ENCODE measurements at places on chromosomes 4 and X.

GRCh38 chr4:153222707-153223426, 18.6 kb downstream of the TRIM2 start:
- peak; percentile 52 for DNase-seq

DNA sequence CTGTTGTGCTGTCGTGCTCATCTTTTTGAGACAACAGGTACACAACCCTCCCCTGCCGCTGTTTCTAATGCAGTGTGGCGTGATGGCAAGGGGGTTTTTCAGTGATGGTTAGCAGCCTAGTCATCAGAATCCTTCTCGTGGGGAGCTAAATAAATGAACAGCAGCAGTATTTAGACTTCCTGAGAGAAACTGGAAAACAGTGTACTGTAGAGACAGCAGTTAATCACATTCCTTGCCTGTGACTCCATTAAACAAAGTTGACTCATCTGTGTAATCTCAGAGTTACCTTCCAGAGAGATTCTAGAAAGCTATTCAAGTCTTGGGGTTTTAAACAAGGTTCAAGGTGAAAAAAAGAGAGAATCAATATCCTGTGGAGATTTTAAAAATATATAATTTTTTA, 1753.2 kb upstream of the PCDH7 start:
- DNase-seq, result no peak

DNA sequence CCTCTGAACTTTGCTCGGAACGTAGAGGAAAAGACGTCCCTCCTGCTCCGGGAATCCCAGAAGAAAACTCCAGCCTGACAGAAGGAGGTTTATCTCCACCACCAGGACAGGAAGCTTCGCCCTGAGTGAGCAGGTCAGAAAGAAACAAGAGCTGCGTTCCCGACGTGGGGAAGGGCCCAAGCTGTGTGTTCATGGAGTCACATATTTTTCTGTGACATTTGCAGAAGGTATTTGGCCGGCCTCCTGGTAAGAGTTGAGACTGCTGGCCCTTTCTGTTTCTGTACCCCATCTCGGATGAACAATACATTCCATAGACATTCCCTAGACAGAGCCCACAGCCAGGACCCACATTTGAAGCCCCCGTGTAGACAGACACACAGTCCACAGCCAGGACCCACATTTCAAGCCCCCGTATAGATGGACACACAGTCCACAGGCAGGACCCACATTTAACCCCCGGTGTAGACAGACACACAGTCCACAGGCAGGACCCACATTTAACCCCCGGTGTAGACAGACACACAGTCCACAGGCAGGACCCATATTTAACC, 230.8 kb downstream of the SHOX start:
- no peak for DNase-seq

DNA sequence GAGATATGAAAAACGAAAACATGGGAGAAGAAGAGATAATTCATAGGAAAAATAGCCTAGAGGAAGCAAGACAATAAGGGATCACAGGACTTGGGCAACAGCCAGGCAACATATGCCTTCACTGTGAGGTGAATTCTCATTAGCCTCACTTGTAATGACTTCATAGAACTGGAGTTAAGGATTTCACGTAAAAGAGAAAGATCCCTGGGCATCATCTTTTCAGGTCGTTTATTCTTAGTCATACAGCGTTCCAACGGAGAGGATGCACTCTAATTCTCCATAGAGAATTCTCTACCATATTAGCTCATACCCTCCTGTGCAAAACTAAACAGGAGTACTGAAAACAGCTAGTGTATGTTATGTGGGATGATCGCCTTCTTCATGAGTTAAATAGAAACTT, 1.4 kb downstream of the PRKG2 start:
- no peak for DNase-seq

DNA sequence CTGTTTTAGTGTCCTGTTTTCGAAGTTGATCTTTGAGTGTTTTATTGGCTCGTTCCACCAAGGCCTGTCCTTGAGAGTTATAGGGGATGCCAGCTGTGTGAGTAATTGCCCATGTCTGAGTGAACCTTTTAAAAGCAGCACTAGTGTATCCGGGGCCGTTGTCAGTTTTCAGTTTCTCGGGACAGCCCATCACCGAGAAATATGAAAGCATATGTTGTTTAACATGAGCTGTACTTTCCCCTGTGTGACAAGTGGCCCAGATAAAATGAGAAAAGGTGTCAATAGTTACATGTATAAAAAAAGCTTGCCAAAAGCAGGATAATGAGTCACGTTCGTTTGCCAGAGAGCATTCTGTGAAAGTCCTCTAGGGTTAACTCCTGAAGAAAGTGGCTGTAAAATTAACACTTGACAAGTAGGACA, 48.6 kb upstream of the RASSF6 start:
- no peak for DNase-seq

DNA sequence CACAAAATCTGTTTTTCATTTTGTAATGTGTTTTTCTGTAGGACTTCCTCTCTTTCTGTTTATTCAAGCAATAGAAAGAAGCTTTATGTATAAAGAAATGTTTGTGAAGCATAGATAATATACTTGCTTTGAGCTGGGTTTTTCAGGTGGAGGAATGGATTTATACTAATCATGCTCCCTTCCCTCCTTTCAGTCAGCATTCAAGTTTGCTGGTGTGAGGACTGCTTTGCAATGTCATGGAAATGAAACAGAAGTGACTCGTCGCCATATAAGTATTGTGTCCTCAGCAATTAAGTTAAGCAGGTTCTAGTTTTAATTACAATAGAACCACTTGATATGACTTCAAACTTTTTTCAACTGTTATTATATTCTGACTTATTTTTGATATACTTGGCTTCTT, 1447.1 kb downstream of the PCDH19 start:
- no peak for DNase-seq

DNA sequence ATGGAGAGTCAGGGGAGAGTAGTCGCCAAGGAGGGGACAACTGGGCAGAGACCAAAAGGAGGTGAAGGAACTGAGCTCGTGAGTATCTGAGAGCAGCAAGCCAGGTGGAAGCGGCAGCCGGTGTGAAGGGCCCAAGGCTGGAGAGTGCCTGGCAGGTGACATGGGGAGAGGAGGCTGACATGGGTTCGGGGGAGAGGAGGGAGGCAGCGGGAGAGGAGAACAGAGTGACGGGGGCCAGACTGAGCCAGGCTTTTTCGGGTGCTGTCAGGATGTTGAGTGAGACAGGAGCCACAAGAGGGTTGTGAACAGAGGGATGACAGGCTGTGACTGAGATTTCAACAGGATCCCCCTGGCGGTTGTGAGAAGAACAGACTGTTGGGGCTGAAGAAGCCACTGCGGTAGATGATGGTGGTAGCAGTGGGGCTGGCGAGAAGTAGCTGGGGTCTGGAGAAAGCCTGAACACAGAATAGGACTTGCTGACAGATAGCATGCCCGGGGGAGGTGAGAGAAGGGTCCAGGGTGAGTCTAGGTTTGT, 5.7 kb downstream of the ELK1 start:
- DNase-seq, result no peak

GRCh38 chr4:140666889-140667614, 89.1 kb downstream of the TBC1D9 start:
- DNase-seq, result peak; percentile 9

DNA sequence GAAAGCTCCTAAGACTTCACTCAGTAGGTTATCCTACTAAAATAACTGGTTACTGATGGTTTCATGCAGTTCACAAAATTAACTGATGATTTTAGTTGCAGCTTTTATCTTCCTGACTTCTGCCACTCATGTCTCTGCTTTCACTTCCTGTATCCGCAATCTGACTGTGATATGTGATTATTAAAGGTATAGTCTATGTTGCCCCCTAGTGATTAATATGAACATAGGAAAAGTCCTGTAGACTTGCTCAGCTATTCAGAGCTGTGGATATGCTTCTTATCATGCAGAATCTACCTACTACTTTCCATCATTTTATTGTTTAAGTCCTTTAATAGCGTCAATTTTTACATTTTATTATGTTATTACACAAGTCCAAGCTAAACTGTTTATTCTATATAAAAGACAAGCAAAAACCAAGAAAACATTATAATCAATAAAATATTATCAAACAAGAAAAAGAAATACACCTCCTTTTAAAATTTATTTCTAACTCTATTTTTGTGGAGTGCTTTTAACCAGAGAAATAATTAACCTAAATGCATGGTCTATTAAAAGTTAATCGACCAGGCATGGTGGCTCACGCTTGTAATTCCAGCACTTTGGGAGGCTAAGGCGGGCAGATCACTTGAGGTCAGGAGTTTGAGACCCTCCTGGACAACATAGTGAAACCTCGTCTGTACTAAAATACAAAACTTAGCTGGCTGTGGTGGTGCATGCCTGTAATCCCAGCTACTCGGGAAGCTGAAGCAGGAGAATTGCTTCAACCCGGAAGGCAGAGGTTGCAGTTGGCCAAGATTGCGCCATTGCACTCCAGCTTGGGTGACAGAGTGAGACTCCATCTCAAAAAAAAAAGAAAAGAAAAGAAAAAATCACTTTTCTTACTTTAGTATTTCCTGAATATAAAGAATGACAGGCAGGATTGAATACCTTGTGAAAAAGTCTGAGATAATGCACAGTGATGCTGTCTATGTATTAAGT, 40.4 kb upstream of the TLR2 start:
- DNase-seq, result peak; percentile 82

GRCh38 chr4:112732142-112732541, 95.2 kb downstream of the LARP7 start:
- no peak for DNase-seq

- no peak for DNase-seq
Measured at GRCh38 chr4:122170775-122171174, 18.6 kb downstream of the BLTP1 start.
